ENCODE measurements at places on chromosomes 11 and 22. TPM values are rescaled to one million over a fixed set of nuclear protein-coding genes. Genes with fewer than 3 reads are reported as not detected.

Gene MEI1
- not detected for total RNA-seq

Gene ESAM
- total RNA-seq = 12.8 TPM

Gene RNF215
- 20.2 TPM for total RNA-seq

Gene PANX2
- 5.8 TPM for total RNA-seq

Gene HTR3B
- total RNA-seq = not detected

Gene TRIM64
- total RNA-seq = not detected

Gene TMEM218
- total RNA-seq = 22.3 TPM

Gene SORL1
- total RNA-seq = 1.4 TPM

Gene TRMT112
- 391 TPM for total RNA-seq

Gene GLYAT
- not detected for total RNA-seq

Gene VWCE
- total RNA-seq = 0.85 TPM

Gene GLB1L2
- total RNA-seq = 2.0 TPM

Gene BRSK2
- 4.8 TPM for total RNA-seq

Gene PSMD13
- 162 TPM for total RNA-seq
